ENCODE measurements at places on chromosomes 13 and 19.

- no peak for DNase-seq
Measured at GRCh38 chr13:94712812-94713560, 641 bp upstream of the SOX21 start.

DNA sequence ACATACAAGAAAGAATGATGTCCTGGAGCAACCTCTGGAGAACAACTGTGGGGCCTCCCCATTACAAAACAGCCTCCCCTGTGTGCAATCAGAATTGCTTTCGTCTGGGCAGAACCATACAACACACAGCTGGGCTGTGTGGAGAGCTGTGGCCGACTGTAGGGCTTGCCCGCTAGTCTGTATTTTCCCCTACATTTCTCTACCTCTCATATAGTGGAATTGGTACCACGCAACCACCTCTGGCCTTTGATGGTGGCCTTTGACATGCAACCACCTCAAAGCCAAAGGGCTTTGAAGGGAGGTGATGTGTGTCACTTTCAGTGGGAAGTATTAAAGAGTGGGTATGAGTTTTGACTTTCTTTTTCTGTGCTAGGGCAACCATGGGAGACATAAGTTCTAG is 34.0 kb downstream of the GARRE1 start:
- DNase-seq: no peak

GRCh38 chr19:16372065-16372915 is 47.7 kb downstream of the KLF2 start:
- no peak for DNase-seq

- DNase-seq: peak; percentile 4
Measured at GRCh38 chr13:101424381-101425155, 8.3 kb upstream of the NALCN start.

- DNase-seq: no peak
Measured at GRCh38 chr13:49977992-49978391, 18.9 kb upstream of the TRIM13 start.

DNA sequence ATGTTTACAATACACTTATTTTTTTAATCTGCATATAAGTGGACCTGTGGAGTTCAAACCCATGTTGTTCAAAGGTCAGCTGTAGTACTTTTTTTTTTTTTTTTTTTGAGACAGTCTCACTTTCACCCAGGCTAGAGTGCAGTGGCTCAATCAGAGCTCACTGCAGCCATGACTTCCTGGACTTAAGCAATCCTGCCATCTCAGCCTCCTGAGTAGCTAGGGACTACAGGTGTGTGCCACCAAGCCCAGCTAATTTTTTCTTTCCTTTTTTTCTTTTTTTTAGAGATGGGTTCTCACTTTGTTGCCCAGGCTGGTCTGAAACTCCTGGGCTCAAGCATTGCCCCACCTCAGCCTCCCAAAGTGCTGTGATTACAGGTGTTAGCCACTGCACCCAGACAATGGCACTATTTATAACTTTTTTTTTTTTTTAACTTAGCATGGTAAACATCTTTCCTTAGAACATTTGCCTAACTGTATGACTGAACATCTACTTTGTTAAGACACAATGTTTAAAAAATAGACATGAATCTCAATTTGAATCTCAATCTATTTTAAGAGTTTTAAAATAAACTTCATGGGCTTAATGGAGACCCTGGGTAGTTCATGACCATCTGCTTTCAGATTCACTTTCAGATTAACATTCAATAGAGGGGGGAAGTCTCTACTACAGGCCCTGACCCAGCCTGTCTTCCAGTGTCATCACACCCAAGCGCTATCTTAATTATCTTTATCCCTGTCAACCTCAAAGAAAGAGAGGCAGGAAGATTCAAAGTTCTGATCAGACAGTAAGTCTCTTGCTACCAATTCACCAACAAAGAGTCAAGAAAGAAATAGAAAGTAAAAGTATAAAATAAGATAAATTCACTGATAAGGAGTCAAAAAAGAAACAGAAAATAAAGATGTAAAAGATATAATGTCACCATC is 97.7 kb upstream of the DOCK9 start:
- no peak for DNase-seq

DNA sequence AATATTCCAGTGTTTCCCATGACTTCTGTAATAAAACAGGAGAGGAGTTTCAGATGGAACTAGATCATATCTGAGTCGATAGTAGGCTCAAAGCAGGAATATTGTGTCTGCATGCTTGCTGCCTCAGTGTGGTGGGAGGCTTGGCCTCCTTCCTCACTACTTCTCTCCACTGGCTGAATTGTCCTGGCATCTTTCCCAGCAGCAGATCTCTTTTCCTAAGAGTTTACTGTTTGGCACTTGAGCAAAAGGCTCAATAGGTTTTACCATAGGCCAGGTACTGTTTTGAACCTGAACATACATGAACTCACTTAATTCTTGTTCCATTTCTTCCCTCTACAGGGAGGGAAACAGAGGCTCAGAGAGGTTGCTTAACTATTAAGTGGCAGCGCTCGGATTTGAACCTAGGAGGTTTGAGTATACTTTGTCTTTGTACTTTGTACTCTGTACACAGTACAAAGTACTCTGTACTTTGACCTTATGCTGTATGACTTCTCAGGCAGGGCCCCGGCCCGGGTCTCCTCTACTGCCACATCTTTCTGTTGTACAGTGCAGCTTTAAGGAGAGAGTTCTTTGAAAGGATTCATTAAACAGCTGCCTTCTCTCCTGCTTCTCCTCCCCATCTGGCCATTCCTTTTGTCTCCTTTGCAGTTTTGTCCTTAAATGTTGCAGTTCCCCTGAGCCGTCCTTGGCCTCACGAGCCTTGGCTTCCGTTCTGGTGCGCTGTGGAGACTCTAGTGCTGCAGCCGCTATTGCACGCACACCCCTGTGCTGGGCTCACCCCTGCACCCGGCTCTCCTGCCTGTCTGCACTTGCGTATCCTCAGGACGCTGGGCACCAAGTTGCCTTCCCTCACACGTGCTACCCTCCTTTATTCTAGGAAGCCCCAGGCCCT is 8.1 kb downstream of the B3GLCT start:
- peak; percentile 20 for DNase-seq

GRCh38 chr19:2468596-2468995 is 7.3 kb upstream of the GADD45B start:
- DNase-seq: no peak

DNA sequence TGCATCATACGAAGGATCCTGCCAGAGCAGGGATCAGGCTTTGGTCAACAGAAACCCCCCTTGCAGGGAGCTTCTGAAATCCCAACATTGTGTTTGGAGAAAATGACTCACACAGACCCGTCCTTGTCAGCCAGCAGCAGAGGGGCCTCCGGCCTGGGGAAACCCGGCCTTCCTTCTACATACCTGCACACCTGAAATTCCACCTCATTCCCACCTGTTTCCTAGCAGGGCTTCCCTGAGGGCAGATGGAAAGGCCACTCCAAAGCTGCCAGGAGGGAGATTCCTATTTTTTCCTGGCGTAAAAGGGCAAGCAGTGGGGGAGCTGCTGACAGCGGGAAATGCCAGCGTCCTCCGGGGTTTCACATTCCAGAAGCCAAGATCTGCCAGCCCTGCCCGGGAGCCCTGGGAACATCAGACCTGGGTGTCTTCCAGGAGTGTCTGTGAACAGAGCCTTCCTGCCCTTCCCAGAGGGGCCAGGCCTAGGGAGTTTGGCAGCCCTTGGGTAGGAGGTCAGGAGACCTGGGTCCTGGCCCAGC is 3.0 kb upstream of the IGFL1 start:
- DNase-seq: no peak

- no peak for DNase-seq
Measured at GRCh38 chr19:46116121-46116520, 8.4 kb downstream of the IGFL3 start.

DNA sequence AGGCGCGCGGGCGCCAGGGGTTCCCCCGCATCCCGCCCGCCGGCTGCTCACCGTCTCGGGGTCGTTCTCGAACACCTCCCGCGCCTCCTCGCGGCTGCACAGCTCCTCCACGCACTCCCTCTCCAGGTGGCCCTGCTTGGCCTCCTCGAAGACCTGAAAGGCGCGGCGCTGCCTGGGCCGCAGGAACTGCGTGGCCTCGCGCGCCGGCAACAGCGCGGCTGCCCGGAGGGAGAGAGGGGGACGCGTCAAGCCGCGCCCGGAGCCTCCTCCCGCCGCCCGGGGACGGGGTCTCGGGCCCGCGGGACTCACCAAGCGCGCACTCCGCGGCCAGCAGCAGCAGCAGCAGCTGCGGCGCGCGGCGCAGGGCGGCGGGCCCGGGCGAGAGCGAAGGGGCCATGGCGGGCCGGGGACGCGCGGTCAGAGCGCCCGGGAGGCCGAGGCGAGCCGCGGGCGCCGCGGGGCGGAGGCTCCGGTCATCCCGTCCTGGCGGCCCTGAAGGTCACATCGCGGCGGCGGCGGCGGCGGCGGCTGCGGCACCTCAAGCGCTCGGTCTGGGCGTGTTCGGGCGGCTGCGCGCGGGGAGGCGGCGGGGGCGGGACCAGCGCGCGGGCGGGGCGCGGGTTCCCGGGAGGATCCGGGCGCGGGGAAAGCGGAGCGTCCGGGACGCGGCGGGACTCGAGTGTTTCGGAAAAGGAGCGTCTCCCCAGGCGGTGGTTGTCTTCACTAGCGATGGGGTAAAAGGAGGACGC is at the start of gene GAS6:
GAS6 (minus strand) TSS at position 553 of the 749 bp plus-strand sequence; CDS start at position 397, 156 bp downstream.
- no peak for DNase-seq

DNA sequence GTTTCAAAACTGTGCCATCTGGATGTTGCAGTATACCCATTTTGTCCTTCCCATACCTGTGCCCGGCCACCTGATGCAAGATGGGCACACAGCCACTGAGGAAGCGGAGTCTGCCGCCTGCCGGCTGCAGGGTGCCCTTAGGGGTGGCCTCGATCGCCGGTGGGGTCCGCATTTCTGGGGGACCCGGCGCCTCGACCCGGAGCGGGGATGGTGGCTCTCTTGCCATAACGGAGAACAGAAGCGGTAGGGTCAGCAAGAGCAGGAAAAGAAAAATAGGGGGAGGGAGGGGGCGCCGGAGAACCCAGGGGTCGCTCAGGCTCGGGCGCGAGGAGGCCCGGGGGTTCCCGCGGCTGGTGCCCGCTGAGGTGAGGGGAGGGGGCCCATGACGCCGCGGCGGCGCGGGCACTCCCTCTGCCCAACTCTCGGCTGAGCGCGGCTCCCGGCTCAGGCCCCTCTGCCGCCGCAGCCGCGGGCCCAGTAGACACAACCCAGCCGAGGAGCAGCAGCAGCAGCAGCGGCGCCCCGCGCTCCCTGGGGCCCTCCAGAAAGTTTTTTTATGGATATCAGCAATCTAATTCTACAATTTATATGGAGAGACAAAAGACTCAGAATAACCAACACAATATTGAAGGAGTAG is 13.8 kb upstream of the CYP4F2 start:
- DNase-seq: no peak

- no peak for DNase-seq
Measured at GRCh38 chr13:45055902-45056648, 64.2 kb upstream of the GTF2F2 start.

DNA sequence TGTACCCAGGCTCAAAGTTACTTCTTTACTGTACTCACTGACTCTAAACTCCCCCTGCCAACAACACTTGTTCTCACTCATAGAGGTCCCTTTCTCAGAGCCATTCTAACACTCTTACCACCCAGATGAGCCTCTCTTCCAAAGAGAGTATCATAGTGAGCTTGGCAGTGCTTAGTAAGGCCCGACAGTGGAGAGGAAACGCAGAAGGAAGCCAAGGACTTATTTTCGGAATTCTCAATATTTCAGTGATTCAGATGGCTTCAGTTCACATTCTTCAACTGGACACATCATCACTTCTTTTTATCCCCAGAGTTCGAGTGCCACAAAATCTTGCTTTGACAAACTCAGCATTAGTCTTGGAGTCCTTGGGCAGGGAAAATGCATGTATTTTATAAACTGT is 285.9 kb downstream of the DNAJC15 start:
- no peak for DNase-seq

GRCh38 chr19:31639306-31639705 is 290.1 kb upstream of the TSHZ3 start:
- DNase-seq: no peak

- DNase-seq: no peak
Measured at GRCh38 chr13:48660361-48661076, 6.8 kb downstream of the CYSLTR2 start.

DNA sequence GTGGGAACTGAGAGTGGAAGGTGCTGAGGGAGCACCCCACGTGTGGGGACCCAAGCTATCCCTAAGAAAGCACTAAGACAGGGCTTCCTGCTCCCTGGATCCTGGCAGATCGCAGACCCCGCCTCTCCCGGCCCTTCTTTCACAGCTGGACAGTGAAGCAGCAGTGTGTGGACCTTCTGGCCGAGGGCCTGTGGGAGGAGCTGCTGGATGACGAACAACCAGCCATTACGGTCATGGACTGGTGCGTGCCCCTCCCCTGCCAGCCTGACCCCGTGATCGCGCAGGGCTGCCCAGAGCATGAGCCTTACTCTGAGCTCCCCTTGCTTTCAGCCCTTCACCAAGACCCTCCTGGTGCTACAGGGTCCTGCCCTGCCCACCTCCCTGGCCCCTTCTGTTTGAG is 2.3 kb downstream of the NCCRP1 start:
- DNase-seq: peak; percentile 6

- DNase-seq: peak; percentile 55
Measured at GRCh38 chr19:11496391-11497163, 9.1 kb downstream of the ZNF653 start.

GRCh38 chr13:24640752-24641151 is 39.5 kb upstream of the ATP12A start:
- no peak for DNase-seq

DNA sequence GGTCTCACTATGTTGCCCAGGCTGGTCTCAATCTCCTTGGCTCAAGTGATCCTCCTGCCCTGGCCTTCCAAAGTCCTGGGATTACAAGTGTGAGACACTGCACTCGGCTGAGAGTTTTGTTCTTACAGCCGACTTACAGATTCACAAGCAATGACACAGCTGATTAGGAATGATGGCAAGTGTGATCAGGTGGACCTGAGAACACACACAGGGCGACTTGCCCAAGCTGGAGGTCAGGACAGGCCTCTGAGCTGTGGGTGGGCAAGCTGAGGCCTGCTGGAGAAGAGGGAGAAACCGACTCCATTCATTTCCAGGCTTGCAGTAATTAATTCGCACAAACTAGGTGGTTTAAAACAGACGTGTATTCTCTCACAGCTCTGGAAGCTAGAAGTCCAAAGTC is 8.1 kb upstream of the ATG4D start:
- no peak for DNase-seq

DNA sequence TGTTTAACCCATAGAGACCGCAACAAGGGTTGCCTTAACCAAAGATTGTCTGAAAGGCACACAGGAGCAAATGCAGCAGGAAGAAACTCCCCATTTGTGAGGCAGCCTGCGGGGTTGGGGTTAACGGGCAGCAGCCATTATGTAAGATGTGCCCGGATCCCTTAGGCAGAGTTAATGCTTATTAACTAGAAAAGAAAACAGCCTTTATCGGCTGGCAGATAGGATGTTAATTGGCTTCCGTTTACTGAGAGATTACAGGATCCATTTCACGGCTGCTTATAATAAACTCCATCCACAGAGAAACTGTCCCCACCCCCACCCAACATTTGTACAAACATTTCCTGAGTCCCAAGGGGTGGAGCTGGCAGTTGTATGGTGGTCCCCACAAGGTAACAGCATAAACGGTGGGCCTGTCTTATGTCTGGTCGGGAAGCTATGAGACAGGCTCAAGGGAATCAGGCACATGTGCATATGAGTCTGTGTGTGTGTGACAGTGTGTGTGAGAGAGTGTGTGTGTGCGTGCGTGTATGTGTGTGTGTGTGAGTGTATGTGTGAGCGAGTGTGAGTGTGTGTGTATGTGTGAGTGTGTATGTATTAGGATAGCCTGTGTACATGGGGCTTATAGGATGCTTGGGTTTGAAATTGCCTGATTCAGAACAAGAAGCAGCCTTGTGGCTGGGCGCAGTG is 10.5 kb downstream of the SLC25A42 start:
- DNase-seq: no peak

GRCh38 chr13:74747186-74747955 is 613.2 kb upstream of the KLF12 start:
- no peak for DNase-seq

Measured in AG04450 (cell line).